Bronchial epithelial cell (primary cell): ENCODE measurements at places on chromosomes 12 and 14.

- DNase-seq: no peak
Measured at GRCh38 chr12:102593134-102593533, 112.8 kb upstream of the IGF1 start.

DNA sequence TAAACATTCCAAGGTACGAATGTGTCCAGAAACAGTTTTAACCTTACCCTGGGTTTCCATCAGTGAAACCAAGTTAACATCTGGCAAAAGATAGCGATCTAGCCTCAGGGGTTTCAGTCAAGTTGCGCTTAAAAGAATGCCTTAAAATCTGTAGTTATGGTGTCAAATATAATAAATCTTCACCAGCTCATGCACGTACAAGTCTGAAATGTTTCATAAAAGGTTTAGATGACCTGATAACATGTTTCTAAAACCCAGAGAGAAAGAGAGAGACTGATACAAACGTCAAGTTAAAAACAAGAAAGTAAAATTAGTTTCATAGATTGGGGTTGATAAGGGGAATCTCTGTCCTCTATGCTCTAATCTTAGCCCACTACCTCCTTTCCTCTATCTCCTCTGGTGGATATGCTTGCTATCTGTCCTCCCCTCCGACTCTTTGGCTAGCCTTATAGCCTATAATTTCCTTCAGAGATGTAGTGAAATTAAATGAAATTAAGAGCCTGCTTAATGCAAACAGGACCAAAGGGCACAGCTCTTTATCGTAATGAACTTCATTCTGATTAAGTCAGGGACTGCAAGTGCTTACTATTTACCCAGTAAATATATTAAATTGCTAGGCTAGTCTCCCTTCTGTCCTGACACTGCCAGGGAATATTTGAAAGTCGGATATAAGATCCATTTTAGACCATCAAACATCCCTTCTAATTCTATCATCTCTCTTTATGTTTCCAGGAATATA, 18.4 kb upstream of the FOS start:
- no peak for DNase-seq

GRCh38 chr12:100346660-100347059, 10.2 kb upstream of the SLC17A8 start:
- DNase-seq: no peak

- peak; percentile 86 for DNase-seq
Measured at GRCh38 chr12:66144791-66145754, 14.5 kb upstream of the LLPH start.

- DNase-seq: no peak
Measured at GRCh38 chr12:31815096-31815495, 86.3 kb upstream of the AMN1 start.

DNA sequence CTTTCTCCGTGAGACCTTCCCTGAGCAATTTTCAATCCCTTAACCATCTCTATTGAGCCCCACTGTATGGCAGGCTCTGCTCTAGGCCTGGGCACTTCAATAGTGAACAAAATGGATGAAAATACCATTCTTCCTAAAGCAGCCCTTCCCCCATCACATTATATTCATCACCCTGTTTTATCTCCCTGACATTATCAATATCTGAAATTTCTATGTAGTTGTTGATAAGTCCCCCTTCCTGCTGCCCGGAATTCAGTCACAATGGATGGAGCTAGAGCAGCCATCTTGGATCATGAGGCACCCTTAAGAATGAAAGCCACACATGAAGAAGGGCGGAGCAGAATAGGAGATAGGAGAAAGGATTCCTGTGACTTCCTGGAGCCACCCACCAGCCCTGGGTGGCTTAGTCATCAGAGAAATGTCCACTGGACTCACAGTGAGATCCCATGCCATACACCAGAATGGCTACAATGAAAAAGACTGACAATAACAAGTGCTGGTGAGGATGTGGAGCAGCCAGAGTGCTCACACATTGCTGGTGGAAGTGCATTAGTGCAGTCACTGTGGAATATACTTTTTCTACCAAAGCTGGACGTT, 33.9 kb downstream of the SCARB1 start:
- DNase-seq: no peak

DNA sequence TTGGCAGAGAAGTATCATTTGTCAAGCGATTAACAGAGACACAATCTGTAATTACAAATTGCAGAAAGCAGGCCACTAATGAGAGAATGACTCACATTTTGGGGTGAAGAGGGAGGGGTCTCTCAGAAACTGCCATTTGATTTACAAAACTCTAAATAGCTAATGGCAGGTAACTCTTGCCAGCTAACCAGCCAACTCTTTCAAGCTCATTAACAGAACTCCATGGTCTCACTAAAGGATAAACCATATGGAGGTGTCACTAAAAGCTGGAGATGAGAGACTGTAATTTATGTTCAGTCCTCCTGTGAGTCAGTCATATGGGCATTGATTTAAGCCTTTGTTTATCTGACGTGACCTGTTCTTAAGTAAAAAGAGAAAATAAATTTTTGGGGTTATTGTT, 336.4 kb downstream of the FOXG1 start:
- DNase-seq: no peak

DNA sequence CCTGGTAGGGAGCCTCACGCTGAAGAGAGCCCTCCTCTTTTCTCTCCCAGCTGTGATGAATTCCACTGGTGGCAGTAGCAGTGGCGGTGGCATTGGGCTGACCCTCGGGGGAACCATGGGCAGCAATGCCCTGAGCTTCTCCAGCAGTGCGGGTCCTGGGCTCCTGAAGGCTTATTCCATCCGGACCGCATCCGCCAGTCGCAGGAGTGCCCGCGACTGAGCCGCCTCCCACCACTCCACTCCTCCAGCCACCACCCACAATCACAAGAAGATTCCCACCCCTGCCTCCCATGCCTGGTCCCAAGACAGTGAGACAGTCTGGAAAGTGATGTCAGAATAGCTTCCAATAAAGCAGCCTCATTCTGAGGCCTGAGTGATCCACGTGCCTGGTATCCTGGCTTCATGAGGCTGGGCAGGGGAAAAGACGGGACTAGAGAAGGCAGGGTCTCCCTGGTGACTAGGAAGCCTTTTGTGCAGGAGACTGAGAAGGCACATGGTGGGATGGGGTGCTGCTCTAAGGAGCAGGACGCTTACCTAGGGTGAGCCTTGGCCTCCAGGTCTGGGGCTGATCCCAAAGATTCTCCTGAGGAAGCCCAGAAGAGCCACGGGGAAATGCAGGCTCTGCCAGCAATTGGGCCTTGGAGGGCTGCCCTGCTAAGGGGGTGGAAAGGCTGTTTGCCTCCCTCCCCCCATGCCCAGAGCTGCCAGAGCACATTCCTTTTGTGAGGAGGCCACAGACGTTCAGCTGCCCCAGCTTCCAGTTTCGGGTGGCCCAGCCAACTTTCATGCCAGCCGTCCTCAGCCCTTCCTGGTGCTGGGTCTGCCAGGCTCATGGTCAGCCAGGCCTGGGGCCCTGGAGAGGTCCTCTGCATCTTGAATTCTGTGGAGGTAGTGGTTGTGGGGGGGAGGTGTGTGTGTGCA, 15.8 kb downstream of the KRT7 start:
- DNase-seq: no peak

- DNase-seq: no peak
Measured at GRCh38 chr14:30648471-30648870, 26.4 kb downstream of the SCFD1 start.

DNA sequence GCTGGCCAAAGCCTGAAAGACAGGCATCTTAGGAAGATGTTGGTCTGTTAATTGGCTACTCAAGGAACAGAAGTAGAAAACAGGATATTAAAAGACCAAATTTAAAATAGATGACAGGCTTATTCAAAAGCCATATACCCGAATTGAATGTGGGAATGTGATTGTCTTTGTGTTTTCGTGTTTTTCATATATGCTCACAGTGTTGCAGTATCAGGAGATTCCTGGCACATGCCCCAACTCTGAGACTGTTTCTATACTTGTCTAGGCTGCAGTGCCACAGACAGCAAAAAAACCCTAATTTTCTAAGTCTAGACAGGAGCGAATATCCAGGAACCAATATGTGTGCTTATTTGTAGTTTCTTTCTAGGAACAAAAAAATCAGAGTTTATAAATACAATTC, 57.4 kb upstream of the KRR1 start:
- no peak for DNase-seq

DNA sequence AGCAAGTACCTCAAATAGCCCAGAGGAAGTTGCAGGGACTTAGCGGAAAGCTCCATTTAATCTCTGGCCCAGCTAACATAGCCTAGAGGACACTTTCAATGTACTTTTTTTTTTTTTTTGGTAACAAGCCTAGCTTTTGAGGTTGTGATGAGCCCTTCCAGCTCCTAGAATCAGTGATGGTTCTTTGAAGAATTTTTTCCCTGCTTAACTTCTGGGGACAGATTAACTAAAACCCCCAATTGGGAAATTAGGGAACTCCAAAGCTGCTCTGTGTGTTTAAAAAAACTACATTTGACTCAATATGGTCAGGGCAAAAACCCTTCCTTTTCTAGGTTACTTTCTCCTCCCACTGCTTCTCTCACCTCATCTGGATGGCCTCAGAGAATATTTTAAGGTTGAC, 23.9 kb upstream of the ITGA5 start:
- no peak for DNase-seq

DNA sequence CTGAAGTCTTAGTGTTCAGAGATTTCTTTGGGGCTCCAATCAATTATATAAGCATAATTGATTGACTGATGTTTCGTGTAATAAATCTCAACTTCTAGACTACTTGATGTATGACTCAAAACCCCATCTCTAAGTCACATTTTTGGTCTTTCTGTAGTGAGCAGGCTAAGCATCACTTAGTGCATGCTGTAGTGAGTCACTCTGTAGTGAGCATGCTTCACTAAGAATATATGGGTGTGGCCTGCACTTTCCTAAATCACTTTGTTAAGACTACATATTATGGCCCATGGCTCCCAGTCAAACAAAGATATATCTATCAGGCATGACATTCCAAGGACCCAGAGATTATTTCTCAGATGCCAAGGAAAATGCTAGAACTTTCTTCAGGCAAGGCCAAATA, 909.4 kb upstream of the LRFN5 start:
- DNase-seq: peak; percentile 4

DNA sequence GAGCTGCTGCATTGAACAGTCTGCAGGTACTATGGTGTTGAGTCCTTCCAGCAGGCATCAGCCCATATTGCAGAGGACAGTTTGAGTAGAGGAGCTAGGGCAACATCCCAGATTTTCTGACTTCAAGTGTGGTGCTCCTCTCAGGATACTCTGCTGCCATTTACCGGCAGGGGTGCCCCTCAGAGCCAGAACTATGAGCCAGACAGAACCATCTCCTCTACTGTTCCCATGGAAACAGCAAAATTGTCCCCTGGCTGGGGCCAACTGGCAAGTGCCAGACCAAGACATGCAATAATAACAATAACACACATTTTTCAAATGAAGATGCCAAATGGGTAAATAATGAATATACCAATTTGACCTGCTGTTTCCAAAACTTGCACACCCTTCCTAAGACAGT, 102.9 kb downstream of the ADCK1 start:
- no peak for DNase-seq

- DNase-seq: no peak
Measured at GRCh38 chr12:121232977-121233627, 23.2 kb downstream of the P2RX4 start.

DNA sequence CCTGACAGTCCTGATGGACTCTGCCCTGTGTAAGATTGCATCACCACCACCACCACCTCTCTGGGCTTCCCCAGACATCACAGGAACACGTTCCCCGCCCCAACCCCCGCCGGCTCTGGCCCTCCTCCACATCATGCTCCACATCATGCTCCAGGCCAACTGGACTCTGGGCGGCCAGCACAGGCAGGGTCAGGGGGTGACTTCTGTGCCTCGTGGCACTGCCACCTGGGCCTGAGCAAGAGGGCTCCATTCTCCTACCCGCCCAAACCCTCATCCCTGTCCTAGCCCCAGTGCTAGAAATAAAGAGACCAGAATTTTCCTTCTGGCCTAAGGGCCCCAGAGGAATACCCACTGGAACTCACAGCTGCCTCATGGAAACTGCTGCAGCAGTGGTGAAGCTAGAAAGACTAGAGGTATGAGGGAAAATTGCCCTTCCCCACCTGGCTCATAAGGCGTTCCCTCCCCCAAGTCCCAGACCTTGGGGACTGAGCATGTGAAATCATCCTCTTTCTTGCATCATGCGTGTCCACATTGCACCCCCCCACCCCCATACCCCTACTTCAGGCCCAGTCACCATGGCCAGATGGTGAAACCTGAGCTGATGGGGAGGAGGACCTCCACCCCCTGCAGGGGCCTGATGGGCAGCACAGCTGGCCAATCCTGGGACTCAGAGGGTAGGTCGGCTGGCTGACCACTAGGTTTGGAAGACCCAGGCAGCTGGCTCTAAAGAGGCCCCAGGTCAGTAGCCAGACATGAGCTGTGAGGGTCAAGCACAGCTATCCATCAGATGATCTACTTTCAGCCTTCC, at the start of gene INHBE:
INHBE (plus strand) TSS at position 742 of the 808 bp plus-strand sequence. CDS start 230 bp downstream, outside the sequence.
- no peak for DNase-seq

- DNase-seq: no peak
Measured at GRCh38 chr14:72311116-72311515, 378.9 kb downstream of the RGS6 start.

DNA sequence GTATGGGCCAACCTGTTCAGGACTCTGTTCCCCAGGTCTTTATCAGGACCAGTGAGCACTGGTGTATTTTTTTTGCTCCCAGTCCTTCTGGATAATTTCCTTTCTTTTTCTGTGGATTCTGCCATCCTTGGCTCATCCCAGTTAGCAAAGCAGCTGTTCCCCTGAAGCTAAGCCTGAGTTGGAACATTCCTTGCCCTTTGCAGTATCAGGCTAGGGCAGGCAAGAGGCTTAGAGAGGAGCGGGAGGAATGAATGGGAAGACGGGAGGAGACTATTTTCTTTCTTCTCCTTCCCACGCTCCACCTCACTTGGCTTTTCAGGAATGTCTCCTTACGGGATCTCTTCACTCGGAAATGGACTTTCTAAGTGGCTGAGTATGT, 29.2 kb downstream of the ERG28 start:
- DNase-seq: no peak

GRCh38 chr12:79645235-79645630, 45.5 kb downstream of the PAWR start:
- DNase-seq: no peak

GRCh38 chr12:50638482-50638880, 125.4 kb upstream of the ATF1 start:
- DNase-seq: peak; percentile 57

- peak; percentile 92 for DNase-seq
Measured at GRCh38 chr12:70543444-70543843, 93.8 kb downstream of the PTPRB start.
